ENCODE measurements at places on chromosomes 13 and 19. TPM values are rescaled to one million over a fixed set of nuclear protein-coding genes. Genes with fewer than 3 reads are reported as not detected.

Gene IL11
- total RNA-seq = 0.22 TPM

DNA sequence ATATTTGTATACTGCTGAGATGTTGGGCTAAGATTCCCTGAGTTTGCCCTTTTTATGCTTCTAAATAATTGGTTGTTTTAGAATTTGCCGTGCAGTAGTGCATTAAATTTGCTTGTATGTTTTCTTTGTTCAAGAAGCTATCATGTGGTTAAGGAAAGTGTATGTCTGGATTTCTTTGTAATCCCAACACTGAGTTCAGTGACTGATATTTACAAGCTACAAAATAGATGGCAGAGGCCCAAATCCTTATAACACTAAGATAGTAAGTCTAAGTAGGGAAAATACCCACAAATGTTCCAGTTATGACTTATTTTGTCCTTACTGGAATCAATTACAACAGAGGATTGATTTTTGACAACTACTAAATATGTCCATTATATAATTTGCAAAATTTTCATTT lies 435.0 kb upstream of the KLF12 start:
- no peak overlapping the region for H3K4me3 ChIP-seq
- no peak for DNase-seq
- H3K27me3 ChIP-seq = peaks cover 3% of the 10 kb centered on the region
- no peaks in the 10 kb centered on the region for H3K36me3 ChIP-seq
- no peak overlapping the region for H3K27ac ChIP-seq

DNA sequence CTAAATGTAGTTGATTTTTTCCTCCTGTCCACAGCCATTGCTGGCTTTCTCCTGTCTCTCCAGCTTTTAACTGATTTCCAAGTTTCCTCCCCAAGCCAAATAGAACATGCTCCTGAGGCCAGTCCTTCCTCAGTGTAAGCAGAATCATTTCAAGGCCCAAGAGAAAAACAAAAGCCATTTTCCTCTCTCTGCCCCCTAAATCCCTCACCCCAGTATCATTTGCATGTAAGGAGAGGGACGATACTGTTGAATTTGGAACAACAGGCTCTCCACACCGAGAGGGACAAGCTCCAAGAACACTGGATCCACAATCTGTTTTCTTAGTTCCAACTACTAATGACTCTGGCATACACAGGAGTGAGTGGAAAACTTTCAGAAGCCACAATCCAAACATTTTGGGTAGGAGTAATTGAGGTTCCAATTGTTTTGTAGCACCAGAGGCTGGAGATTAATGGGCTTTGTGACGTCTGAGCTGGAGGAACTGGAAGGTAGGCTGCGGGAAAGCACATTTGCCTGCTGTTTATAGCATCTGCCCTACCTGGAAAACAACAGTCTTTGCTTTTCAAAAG lies 156.8 kb downstream of the FLT1 start:
- DNase-seq = no peak
- H3K27me3 ChIP-seq = no peaks in the 10 kb centered on the region
- no peak overlapping the region for H3K27ac ChIP-seq
- no peaks in the 10 kb centered on the region for H3K4me1 ChIP-seq
- no peak overlapping the region for H3K4me3 ChIP-seq
- no peaks in the 10 kb centered on the region for H3K36me3 ChIP-seq

DNA sequence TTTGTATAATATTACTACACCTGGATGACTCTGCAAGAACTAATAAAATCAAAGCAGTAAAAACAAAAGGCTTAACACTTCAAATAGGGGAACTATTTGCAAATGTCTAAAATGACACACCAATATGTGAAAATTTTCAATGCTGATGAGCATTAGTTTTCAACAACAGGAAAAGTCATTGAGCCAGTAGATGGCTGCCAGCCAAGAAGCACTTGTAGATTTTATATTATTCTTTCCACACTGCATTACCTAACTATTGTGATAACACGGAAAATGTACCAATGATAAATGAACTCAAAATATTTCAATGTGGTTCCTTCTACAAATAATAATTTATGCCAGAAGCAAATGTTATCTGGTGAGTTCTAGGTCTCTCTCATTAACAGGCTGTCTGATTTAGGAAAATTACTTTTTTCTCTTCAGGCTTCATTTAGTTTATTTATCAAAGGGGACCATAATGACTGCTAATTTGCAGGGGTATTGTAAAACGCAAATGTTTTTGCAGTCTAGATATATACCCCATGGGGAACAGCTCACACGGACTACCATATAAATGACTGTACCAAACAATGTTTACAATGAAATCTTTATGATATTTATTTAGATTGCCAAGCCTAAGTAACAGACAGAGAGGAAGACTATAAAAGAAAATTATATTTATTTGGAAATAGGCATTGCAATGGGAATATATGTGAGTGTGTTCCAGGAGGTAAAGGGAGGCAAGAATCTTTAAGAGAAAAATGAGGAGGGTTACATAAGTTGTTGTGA lies 407.8 kb downstream of the LIG4 start:
- no peak overlapping the region for H3K27ac ChIP-seq
- no peak for DNase-seq
- no peaks in the 10 kb centered on the region for H3K4me1 ChIP-seq
- H3K27me3 ChIP-seq = no peaks in the 10 kb centered on the region
- no peak overlapping the region for H3K4me3 ChIP-seq
- H3K36me3 ChIP-seq = no peaks in the 10 kb centered on the region

- peaks cover 16% of the 10 kb centered on the region for H3K36me3 ChIP-seq
- no peak for DNase-seq
- no peak overlapping the region for H3K4me3 ChIP-seq
- H3K27ac ChIP-seq = peak overlapping the region; percentile 36
- H3K27me3 ChIP-seq = no peaks in the 10 kb centered on the region
- H3K4me1 ChIP-seq = peaks cover 78% of the 10 kb centered on the region
These were observed 40.2 kb downstream of the TSSK6 start for GRCh38 chr19:19475015-19475765.

GRCh38 chr13:64099994-64100393 lies 2684.3 kb upstream of the PCDH20 start:
- no peaks in the 10 kb centered on the region for H3K36me3 ChIP-seq
- H3K4me1 ChIP-seq = no peaks in the 10 kb centered on the region
- H3K27ac ChIP-seq = no peak overlapping the region
- H3K27me3 ChIP-seq = no peaks in the 10 kb centered on the region
- H3K4me3 ChIP-seq = no peak overlapping the region

Gene ANGPTL8
- total RNA-seq = not detected

- peaks cover 67% of the 10 kb centered on the region for H3K4me1 ChIP-seq
- no peak overlapping the region for H3K4me3 ChIP-seq
These were observed 8.3 kb downstream of the UBAC2 start for GRCh38 chr13:99208845-99209527.

Gene ZNF426
- total RNA-seq = 14.9 TPM

- no peak for DNase-seq
- no peaks in the 10 kb centered on the region for H3K4me1 ChIP-seq
- H3K36me3 ChIP-seq = no peaks in the 10 kb centered on the region
- no peaks in the 10 kb centered on the region for H3K27me3 ChIP-seq
- no peak overlapping the region for H3K27ac ChIP-seq
- no peak overlapping the region for H3K4me3 ChIP-seq
These were observed 777.2 kb downstream of the UQCRFS1 start for GRCh38 chr19:28435551-28436271.

Gene ZNF808
- total RNA-seq = 15.3 TPM

DNA sequence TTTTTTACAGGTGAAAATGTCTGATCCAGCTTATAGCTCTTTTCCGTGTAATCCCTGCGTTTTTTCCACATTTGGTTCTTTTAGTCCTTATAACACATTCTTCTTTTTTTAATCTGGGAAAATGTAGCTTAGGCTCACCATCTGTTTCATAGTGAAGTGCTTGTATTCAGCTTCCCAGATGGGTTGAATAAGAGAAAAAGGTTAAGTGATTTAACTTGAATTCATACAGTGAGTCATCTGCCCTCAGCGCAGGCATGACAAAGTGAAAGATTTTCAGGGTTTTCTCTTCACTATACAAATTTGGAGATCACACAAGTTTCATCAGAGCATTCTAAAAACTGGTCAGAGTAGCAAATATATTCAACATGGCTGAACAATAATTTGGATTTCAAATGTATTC lies 224.8 kb downstream of the SPRY2 start:
- H3K36me3 ChIP-seq = no peaks in the 10 kb centered on the region
- H3K4me1 ChIP-seq = no peaks in the 10 kb centered on the region
- H3K27me3 ChIP-seq = no peaks in the 10 kb centered on the region
- H3K4me3 ChIP-seq = no peak overlapping the region
- no peak for DNase-seq

- H3K4me1 ChIP-seq = no peaks in the 10 kb centered on the region
- no peak for DNase-seq
- no peak overlapping the region for H3K4me3 ChIP-seq
- no peak overlapping the region for H3K27ac ChIP-seq
- H3K27me3 ChIP-seq = no peaks in the 10 kb centered on the region
These were observed 119.8 kb downstream of the ATP11A start for GRCh38 chr13:112809332-112810315.

Gene CHST8
- not detected for total RNA-seq

DNA sequence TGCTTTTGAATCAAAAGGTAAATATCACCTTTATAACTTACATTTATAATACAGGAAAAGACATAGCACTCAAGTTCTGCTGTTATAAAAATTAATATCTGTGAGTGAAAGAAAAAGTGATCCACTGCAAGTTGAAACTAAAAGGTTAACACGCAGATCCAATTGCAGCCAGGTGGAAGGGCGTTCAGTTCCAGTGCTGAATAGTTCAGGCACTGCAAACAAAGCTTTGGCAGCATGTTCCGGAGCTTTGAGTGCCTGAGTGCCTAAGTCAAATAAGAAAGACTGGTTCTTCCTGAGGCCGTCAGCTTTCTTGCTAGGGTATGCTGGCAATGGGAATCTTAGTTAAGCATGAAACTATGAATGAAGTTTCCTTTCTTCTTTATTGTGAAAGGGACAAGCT lies 200.3 kb downstream of the LMO7 start:
- H3K36me3 ChIP-seq = peaks cover 2% of the 10 kb centered on the region
- H3K27ac ChIP-seq = no peak overlapping the region
- no peaks in the 10 kb centered on the region for H3K27me3 ChIP-seq

DNA sequence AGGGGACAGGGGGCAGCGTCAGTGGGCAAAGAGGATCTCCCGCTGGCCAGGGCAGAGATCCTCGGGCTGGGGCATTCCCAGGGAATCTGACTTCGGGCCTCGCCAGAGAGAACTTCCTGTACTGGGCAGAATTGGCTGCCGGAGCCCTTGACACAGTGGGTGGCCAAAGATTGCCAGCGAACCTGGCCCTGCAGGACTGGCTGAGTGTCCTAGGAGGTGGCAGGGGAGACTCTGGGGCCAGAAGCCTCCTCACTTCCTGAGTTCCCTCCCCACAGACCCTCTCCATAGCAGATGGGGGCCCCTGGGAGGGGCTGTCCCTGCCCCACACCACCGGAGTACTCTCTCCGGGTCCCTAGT lies 19.3 kb downstream of the DPP9 start:
- H3K4me3 ChIP-seq = no peak overlapping the region
- no peak overlapping the region for H3K27ac ChIP-seq
- peaks cover under 1% of the 10 kb centered on the region for H3K4me1 ChIP-seq
- peaks cover 67% of the 10 kb centered on the region for H3K36me3 ChIP-seq
- no peak for DNase-seq

GRCh38 chr19:410243-410781 lies 1.4 kb upstream of the C2CD4C start:
- H3K27me3 ChIP-seq = peaks cover 50% of the 10 kb centered on the region
- no peak overlapping the region for H3K4me3 ChIP-seq
- H3K4me1 ChIP-seq = peaks cover 23% of the 10 kb centered on the region
- H3K27ac ChIP-seq = no peak overlapping the region
- DNase-seq = no peak

Gene FCER2
- total RNA-seq = not detected

Gene ZNF700
- 13.2 TPM for total RNA-seq

DNA sequence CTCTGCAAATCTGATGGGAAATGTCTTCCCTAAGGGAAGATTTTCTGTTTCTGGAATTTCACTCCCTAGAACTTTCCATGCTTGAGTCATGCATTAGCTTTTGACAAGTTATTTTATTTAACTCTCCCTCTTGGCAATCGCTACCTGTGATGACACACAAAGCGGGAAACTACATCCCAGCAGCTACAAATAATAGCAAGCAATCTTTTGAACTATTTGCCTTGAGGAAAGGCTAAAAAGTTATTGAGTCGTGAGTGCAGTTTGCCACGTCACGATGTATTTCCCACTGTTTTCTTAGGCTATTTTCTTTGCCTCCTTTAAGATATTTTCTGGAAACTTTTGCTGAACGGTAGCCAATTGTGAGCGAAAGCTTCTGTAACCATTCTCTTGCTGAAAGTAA lies 353.3 kb upstream of the HTR2A start:
- no peaks in the 10 kb centered on the region for H3K4me1 ChIP-seq
- H3K36me3 ChIP-seq = no peaks in the 10 kb centered on the region
- H3K4me3 ChIP-seq = no peak overlapping the region
- DNase-seq = no peak
- no peak overlapping the region for H3K27ac ChIP-seq
- no peaks in the 10 kb centered on the region for H3K27me3 ChIP-seq

DNA sequence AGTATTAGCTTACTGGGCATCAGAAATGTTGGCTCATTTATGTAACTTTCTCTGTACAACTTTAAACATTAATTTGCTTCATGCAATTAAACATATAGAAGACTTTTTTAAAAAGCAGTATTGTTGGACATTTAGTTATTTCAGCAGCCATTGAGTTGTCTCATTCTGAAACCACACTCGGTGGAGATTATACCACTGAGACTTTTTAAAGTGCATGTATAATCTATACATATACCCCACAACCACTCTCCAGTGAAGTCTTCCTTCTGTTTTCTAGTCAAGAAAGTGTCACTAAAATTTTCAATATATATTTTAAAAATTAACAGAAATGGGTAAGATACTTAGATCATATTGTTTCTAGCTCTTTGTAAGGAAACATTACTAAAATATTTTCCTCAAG lies 15.5 kb downstream of the SETDB2 start:
- H3K36me3 ChIP-seq = peaks cover 46% of the 10 kb centered on the region
- DNase-seq = no peak
- H3K27me3 ChIP-seq = no peaks in the 10 kb centered on the region
- H3K27ac ChIP-seq = no peak overlapping the region
- H3K4me1 ChIP-seq = no peaks in the 10 kb centered on the region

GRCh38 chr13:27077451-27077850 lies 94.2 kb downstream of the USP12 start:
- H3K36me3 ChIP-seq = peaks cover 16% of the 10 kb centered on the region
- no peaks in the 10 kb centered on the region for H3K4me1 ChIP-seq
- H3K27ac ChIP-seq = no peak overlapping the region
- DNase-seq = no peak
- no peak overlapping the region for H3K4me3 ChIP-seq

DNA sequence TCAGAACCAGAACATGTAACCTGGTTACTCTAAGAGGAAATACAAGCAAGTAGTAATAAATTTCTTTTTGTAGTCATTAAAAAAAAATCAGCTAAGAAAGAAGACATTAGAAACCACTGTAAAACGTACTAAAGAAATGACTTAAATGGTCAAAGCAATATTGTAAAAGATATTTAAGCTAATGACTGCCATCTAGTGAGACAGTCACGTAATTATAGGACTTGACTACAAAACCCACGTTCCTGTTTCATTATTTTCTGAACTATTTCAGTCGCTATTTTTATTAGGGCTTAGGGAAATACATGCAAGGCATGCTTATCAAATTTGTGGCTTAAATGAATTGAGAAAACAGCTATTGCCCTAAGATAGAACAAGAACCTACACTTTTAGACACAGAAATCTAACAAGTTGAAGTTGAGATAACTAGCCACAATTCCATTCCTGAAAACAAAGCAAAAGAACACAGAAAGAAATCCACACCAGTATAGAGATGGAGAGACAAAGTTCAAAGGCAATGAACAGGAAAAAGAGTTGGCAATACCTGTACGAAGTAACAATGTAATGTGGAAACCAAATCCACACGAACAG lies 17.9 kb downstream of the ALG5 start:
- H3K27me3 ChIP-seq = no peaks in the 10 kb centered on the region
- peaks cover 46% of the 10 kb centered on the region for H3K36me3 ChIP-seq
- no peak overlapping the region for H3K4me3 ChIP-seq
- H3K4me1 ChIP-seq = no peaks in the 10 kb centered on the region

Gene ADGRE3
- not detected for total RNA-seq

Measured in CD4-positive, alpha-beta T cell (primary cell).